Testis (tissue), 5 donors: ENCODE measurements at places on chromosomes 2 and 18. TPM values are rescaled to one million over a fixed set of nuclear protein-coding genes. Genes with fewer than 3 reads are reported as not detected.
A peak's percentile ranks its signal among the peaks of the same experiment; 100 is the strongest.

DNA sequence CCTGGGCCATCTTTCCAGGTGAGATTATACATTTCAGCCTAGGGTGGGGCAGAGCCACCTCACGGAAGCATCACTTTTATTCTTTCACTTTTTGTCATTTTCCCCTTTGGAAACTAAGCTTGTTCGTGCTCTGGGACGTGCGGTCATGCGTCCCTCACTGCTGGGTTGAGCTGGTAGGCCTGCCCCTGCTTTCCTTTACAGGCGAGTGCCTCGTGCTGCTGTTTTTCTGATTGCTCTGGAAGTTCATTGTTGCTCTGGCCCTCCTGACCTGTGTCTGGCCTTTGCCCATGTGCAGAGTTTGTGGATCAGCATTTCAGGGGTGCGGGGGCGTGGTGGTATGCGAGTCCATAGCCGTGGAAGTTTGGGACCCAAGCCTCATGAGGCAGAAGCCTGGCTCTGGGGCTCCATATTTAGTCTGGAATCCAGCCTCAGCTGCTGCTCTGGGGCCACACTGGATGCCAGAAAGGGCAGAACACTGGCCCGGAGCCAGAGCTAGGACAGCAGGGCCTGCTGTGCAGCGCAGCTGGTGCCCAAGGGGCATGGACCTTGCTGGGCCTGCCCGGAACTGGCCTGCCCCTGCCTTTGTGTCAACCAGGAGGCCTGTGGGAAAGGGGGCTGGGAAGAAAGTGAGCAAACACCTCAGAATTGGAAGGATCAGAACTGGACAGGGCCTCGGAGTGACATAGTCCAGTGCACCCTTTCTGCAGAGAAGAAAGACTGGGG lies 51.1 kb downstream of the CTIF start:
- peaks cover 8% of the 10 kb centered on the region for H3K4me1 ChIP-seq
- H3K36me3 ChIP-seq, result no peaks in the 10 kb centered on the region
- no peak overlapping the region for H3K27ac ChIP-seq
- no peak for DNase-seq
- H3K27me3 ChIP-seq, result no peaks in the 10 kb centered on the region

- no peak overlapping the region for H3K4me3 ChIP-seq
- H3K36me3 ChIP-seq, result no peaks in the 10 kb centered on the region
- DNase-seq, result no peak
- H3K27me3 ChIP-seq, result no peaks in the 10 kb centered on the region
- no peak overlapping the region for H3K27ac ChIP-seq
Measured at GRCh38 chr2:66733364-66733999, 298.6 kb downstream of the MEIS1 start.

GRCh38 chr2:197198890-197199289 lies 111.7 kb downstream of the ANKRD44 start:
- no peaks in the 10 kb centered on the region for H3K4me1 ChIP-seq
- H3K27me3 ChIP-seq, result no peaks in the 10 kb centered on the region
- peak; percentile 60 for DNase-seq
- H3K27ac ChIP-seq, result no peak overlapping the region
- H3K36me3 ChIP-seq, result no peaks in the 10 kb centered on the region

ALPI gene
- total RNA-seq, result 0.43 TPM

- no peaks in the 10 kb centered on the region for H3K27me3 ChIP-seq
- no peaks in the 10 kb centered on the region for H3K36me3 ChIP-seq
- H3K4me1 ChIP-seq, result no peaks in the 10 kb centered on the region
- DNase-seq, result no peak
- H3K4me3 ChIP-seq, result no peak overlapping the region
- H3K27ac ChIP-seq, result no peak overlapping the region
Measured at GRCh38 chr2:209376686-209377085, 47.2 kb upstream of the MAP2 start.
